Urinary bladder (tissue), 4 donors: ENCODE measurements at places on chromosomes 2 and 18. TPM values are rescaled to one million over a fixed set of nuclear protein-coding genes. Genes with fewer than 3 reads are reported as not detected.

DNA sequence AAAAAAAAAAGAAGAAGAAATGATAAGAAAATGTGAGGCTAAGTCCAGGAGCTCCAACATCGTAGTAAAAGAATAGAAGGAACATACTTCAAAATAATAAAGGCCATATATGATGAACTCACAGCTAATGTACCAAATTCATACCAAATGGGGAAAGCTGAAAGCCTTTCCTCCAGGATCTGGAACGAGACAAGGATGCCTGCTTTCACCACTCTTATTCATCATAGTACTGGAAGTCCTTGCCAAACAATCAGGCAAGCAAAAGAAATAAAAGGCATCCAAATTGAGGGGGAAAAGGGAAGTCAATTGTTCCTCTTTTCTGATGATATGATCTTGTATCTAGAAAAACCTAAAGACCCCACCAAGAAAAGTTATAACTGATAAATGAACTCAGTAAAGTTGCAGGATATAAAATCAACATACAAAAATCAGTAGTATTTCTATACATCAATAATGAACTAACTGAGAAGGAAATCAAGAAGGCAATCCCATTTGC is 170.6 kb downstream of the METTL4 start:
- no peak for DNase-seq

- no peak for DNase-seq
Observed at GRCh38 chr2:204110338-204110741, 173.8 kb downstream of the ICOS start.

DNA sequence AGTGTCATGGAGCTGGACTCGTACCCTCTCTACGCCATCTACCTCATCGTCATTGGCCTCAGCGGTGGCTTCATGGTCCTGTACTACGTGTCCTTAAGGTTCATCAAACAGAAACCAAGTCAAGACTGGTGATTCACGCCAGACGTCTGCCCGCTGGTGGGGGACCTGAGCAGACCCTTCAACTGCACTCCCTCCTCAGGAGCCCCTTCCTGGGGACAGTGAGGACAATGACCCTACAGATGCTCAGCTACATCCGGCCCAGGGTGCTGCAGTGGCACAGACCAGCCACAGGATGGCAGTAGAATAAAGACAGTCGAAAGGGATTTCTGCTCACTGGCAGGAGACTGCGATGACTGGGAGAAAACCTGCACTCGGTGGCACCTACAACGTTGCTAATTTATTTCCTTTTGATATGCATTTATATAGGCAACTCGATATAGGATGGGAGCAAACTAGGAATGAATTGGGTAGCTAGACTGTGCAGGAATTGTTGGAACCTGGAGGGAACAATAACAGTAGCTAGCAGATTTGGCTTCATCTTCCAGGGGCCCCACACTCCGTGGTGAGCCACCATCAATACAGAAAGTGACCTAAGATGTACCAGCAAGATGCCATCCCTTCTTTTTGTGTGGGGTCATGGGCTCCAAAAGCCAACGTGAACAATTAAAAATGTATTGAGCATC is 39.2 kb downstream of the ABCG8 start:
- no peak for DNase-seq

DNA sequence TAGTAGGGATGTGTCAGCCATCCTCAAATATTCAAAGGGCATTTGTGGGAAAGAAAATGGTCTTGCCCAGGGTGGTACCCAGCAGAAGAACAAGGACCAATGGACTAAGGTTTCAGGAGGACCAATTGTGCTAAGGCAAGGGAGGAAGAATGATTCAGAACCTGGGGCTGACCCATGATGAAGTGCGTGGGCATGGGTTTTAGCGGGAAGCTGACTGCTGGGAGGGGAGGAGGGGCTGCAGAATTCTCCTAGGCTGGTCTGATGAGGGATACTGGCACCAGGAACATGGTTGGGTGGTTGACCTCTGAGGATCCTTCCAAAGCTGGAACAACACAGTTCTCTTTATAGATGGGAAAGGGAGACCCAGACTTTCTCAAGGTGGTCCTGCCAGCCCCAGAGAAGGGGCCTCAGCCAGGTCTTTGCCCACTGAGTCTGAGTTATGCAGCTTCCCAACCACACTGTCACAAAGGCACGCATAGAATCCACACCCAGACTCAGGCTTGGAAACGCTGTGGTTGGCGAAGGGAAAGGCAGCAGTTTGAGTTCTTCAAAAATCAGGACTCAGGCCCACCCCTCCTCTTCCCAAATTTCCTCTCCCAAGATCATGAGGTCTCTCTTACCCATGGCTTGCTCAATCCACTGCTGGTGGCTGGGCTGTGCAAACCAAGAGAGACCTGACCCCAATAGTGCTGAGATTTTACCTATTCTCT is 37.3 kb downstream of the MARCO start:
- no peak for DNase-seq

- DNase-seq = no peak
Observed at GRCh38 chr18:74679006-74679678, 81.5 kb downstream of the ZNF407 start.

GRCh38 chr2:141513853-141514252 is 617.0 kb downstream of the LRP1B start:
- DNase-seq = no peak

DNA sequence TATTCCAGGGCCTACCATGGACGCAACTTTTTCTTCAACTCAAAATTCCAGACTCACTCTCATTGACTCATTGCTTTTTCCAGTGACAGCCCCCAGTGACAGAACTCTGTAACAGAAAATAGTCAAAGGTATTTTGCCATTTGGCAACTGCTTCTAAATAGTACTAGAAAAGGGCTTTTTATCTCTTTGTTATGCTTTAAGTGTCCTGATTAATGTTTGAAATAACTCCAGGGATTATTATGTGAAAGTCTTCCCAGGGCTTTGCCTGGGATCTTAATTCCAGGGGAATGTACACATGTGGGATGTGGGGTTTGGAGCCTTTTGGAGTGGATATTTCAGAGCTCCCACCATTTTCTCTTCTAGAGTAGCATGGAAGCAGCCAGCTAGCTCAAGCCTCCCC is 198.8 kb downstream of the KCNS3 start:
- DNase-seq = no peak

DNA sequence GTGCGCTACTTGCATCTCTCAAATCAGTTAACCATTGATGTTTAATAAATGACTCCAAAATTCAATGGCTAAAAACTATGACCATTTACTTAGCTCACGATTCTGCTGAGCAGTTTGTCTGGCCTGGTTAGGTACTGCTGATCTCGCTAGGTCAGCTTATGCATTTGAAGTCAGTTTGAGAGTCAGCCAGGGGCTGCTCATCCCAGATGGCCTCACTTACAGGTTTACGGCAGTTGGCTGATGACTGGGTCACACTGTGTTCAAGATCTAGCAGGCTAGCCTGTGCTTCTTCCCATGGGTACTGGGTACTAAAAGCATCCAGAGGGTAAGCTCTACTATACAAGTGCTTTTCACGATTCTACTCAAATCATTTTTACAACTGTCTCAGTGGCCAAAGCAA is 122.1 kb downstream of the DLGAP1 start:
- DNase-seq = no peak

- DNase-seq = no peak
Observed at GRCh38 chr18:78199002-78199401, 780.6 kb upstream of the SALL3 start.

- no peak for DNase-seq
Observed at GRCh38 chr2:54176577-54176976, 61.2 kb downstream of the ACYP2 start.

DNA sequence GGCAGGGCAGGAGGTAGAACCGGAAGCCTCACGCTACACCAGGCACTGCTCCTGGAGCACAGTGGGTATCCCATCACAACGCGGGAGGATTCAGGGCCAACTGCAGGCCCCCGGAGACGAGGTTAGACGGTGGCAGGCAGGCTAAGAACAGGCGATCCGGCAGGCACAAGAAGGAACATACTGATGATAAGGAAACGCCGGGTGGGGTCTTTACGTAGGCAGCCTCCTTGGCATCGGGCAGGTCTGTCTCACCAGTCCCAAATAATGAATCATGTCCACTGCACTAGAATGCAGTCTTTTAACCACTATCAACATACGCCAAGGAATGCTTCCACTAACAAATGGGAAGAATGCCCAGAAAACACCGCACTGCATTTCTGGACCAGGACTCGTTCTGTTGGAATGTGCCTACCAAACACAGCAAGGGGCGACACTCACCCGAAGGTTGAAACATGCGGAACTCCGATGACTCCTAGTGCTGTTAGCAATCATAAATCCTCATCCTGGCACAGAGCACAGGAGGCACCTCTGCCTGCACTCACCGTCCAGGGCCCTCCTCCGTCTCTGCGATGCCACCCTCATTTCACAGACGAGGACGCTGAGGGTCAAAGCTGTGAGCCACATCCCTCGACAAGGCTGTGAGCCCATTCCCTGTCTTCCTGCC is 35.2 kb downstream of the ZNF516 start:
- no peak for DNase-seq

SRD5A2 gene
- polyA plus RNA-seq = 2.4 TPM

SLC40A1 gene
- 33.5 TPM for polyA plus RNA-seq
